ENCODE measurements at places on chromosomes 1 and 21.
A peak's percentile ranks its signal among the peaks of the same experiment; 100 is the strongest.

DNA sequence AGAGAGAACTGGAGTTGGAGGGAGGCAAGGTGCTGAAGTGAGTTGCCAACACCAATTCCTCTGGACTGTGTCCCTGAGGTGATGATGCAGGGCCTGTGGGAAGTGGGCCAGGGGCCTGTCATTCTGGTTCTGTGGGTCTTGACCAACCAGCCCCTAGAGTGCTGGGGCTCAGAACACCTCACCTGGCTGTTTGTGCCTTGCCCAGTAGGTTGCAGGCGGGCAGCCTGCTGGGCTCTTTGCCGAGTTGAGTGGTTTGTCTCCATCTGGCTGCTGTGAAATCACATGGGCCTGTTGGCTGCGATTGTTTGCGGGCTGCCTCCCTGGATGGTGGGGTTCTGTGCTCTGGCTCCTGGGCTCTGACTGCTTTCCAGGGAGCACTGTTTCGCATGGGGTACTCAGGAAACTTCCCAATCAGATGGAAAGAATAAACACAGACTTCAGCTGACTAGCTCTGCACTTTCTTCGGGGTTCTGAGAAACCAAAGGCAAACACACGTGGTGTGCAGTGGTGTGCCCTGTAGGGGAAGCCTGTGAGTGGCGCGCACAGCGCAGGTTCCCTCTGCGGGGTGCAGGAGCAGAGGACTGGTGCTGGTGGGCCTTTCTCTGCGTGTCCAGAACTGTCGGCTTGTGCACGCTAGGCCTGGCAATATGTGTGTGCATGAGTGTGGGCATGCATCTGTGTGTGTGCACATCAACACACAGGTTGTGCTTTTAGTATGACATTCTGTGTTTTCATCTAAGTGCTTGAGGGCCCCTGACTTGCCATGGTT, 95.1 kb downstream of the RHOU start:
- no peak for DNase-seq

DNA sequence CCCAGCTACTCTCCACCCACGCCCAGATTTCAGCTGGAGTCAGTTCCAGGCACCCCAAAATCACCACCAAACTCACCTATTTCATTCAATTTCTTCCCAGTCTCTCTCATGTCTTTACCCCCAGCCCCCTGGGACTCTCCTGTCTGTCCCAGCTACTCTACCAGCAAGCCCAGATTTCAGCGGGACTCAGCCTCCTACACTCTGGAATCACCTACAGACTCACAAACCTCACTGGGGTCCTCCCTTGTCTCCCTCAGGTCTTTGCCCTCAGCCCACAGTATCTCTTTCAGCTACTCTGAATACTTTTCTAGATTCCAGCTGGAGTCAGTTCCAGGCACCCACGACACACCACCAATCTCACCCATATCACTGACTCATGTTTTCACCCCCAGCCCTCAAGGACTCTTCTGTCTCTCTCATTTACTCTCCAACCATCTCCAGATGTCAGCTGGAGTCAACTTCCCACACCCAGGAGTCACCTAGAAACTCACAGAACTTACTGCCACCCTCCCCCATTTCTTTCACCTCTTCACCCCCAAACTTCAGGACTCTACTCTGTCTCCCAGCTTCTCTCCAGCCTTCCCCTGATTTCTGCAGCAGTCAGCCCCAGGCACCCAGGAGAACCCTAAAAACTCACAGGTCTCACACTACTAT, 1529.3 kb upstream of the TPTE start:
- DNase-seq, result no peak

DNA sequence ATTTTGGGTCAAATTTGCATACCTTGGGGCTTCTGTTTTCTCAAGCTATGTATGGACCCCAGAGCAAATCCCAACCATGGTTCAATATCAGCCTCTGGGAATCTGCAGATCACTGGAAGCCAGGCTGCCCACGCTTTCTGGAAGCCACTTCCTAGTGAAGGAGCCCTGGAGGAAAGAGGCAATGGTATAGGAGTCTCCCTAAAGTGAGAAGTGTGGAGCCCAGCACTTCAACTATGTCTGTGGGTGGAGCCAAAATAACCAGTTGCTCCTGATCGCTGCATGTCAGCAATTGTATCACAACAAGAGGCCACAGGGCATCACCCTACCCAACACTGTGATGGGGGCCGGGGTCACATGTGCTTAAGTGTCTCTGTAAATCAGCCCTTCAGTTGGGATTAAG, 26.9 kb downstream of the ETS2 start:
- no peak for DNase-seq

DNA sequence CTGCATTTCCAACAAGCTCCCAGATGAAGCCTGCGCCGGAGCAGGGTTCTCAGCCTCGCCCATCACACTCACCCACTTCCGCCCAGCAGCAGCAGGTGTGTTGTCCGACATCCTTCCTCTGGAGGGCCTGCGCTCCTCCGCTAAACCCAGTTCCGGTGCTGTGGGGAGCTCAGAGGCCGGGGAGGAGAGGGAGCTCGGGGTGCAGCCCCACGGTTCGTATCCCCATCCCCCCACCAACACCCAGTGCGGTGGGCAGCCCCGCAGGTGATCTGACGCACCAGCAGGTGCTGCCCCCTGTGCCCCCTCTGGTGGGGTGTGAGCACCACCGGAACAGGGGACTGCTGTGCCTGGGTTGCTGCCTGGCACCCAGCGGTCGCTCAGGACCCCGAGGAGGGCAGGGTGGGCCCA, 3.4 kb upstream of the PEX10 start:
- DNase-seq, result peak; percentile 68

DNA sequence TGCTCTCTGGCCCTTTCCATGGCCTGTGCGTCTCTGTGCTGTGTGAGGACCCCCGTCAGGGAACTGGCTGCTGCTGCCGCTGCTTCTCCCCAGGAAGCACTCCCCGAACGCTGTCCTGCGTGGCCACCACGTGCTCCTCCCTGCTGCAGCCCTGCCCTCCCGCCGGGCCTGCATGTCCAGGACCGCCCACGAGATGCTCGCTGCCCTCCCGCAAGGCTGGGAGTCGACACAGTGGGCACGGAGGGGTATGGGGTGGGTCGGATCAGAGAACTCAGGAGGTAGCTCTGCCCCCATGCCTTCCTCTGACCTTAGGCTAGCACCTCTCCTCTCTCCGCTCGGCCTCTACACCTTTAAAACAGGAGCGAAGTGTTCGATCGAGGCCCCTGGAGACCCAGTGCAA, 171.9 kb upstream of the AJAP1 start:
- DNase-seq, result no peak

DNA sequence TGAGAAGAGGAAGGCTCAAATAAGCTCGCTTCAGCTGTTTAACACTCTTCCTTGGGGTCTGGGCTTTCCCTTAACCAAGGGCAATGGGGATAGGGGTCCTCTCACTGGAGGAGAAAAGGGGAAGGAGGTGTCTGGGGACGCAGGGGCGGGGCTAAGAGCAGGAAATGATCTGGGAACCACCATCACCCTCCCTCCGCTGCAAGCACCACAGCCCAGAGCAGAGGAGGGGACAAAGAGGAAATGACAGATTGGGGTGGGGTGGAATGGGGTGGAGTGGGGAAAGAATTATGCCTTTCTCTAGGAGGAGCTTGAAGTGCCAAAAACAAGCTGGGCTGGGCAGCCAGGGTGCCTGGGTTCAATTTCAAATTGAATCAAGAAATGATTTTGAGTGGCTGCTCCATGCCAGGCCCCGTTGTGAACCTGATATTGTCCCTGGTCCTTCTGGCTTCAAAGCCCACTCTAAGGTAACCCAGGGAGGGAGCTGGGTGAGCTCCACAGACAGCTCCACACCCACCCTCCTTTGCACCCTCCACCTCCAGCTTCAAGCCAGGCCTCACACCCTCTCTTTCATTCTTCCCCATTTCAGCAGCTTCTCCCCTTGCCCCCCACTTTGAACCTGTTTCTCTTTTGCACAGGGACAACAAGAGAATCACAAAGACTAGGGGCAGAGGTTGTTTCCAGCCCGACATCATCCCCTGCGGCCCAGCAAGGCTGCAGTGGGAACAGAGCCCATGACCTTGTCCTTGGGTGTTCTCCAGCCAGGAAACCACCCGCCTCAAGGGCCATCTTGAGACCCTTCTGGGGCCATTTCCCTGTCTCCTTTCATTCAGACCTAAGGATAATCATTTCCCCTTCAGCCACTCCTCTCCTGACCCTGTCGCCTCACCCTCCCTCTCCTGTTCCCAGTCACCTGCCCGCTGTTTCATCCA, 1.1 kb downstream of the ARHGAP30 start:
- peak; percentile 81 for DNase-seq

DNA sequence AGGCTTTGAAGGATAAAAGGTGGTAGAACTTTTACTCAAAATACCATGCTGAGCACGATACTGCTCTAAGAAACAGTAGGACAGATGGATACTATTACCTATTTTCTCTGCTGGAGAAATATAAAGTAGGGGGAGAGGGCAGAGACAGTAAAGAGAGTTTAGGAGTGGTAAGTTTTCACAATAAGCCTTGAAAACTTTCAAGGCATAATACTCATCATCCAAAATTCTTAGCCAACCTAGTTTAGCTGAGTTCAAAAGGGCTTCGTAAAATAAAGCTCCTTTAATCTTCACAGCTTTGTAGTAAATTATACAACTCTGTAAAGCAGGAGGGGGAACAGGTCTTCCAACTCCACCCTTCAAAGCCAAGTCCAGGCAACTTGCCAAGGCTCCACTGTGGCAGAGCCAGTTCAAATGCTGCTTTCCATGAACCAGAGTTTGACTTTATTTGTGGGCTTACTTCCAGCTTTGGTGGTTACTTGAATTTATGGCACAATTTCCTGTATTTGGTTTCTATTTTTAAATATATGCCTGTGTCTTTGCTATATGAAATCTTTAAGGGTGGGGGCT, 15.5 kb downstream of the TEX38 start:
- no peak for DNase-seq

DNA sequence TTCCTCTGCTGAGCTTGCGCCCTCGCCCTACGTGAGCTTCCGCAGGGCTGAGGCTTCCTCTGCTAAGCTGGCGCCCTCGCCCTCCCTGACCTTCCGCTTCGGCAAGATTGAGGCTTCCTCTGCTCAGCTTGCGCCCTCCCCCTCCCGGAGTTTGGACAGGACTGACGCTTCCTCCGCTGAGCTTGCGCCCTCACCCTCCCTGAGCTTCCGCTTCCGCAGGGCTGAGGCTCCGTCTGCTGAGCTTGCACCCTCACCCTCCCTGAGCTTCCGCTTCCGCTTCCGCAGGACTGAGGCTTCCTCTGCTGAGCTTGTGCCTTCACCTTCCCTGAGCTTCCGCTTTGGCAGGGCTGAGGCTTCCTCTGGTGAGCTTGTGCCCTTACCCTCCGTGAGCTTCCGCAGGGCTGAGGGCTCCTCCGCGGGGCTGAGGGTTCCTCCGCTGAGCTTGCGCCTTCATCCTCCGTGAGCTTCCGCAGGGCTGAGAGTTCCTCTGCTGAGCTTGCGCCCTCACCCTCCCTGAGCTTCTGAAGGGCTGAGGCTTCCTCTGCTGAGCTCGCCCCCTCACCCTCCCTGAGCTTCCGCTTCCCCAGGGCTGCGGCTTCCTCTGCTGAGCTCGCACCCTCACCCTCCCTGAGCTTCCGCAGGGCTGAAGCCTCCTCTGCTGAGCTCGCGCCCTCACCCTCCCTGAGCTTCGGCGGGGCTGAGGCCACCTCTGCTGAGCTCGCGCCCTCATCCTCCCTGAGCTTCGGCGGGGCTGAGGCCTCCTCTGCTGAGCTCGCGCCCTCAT, 753.6 kb upstream of the TPTE start:
- no peak for DNase-seq

DNA sequence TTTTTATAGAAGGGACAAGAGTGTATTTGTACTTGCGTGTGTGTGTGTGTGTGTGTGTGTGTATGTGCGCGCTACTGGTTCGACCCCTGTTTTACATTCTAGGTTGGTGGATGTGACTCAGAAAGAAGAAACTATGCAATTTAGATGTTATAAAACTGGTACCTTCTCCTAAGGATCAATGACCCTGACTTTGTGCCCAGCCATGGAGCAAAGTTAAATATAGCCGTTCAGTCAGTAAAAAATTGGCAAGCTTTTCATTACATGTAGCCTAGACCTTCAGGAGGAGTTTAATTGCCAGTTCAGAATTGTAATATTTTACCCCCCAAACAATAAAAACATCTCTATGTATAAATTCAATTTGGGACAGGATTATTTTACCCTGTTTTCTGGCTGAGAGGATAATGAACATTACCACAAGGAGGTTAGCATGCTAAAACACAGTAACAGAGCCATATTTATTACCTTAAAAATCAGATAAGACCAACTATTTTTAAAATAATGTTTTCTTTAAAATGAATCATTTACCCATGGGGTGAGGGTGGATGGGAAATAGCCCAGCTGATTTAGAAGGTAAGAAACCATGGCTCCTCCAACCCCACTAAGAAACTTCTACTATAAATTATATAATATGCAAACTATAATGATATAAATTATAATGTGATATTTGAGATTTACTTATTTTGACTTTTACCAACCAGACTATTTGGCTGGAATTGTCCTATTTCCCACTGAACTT, 33.5 kb upstream of the MTR start:
- DNase-seq, result no peak

GRCh38 chr1:195594322-195594721, 1013.9 kb downstream of the KCNT2 start:
- no peak for DNase-seq

- no peak for DNase-seq
These were observed 9.0 kb downstream of the PRDX1 start for GRCh38 chr1:45512641-45513054.

DNA sequence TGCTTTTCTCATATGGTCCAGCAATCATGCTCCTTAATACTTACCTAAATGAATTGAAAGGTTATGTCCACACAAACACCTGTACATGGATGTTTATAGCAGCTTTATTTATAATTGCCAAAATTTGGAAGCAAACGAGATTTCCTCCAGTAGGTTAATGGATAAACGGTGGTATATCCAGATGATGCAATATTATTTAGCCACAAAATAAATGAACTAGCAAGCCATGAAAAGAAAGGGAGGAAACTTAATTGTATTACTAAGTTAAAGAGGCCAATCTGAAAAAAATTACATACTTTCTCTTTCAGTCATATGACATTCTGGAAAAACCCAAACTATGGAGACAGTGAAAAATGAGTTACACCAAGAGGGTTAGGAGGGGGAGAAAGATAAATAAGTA, 76.3 kb upstream of the LRRC7 start:
- no peak for DNase-seq

GRCh38 chr1:243605604-243606003, 244.4 kb downstream of the AKT3 start:
- DNase-seq, result no peak

DNA sequence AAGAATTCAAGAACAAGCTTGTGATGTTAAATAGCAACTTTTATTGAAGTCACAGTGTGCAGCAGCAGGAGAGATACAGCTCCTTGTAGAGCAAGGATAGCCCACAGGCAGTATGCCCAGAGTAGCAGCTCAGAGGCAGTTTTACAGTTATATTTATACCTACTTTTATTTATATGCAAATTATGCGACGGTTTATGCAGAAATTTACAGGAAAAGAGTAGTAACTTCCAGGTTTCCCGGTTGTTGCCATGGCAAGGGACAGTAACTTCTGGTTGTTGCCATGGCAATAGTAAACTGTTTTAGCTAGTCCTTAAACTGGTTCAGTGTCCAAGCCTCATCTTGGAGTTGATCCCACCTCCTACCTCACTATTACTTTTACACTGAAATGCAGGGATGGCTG, 344.6 kb upstream of the LYPLAL1 start:
- DNase-seq, result no peak

GRCh38 chr1:2962541-2962940, 58.7 kb upstream of the ACTRT2 start:
- no peak for DNase-seq

- DNase-seq, result no peak
These were observed 122.5 kb downstream of the KIF26B start for GRCh38 chr1:245277276-245277675.

GRCh38 chr21:34807881-34808568, 139.2 kb downstream of the CLIC6 start:
- DNase-seq, result no peak

GRCh38 chr1:37257646-37258045, 216.7 kb upstream of the ZC3H12A start:
- no peak for DNase-seq

GRCh38 chr1:45014321-45015028, 2.4 kb downstream of the UROD start:
- DNase-seq, result peak; percentile 54
